ENCODE measurements at places on chromosomes 4 and X.

DNA sequence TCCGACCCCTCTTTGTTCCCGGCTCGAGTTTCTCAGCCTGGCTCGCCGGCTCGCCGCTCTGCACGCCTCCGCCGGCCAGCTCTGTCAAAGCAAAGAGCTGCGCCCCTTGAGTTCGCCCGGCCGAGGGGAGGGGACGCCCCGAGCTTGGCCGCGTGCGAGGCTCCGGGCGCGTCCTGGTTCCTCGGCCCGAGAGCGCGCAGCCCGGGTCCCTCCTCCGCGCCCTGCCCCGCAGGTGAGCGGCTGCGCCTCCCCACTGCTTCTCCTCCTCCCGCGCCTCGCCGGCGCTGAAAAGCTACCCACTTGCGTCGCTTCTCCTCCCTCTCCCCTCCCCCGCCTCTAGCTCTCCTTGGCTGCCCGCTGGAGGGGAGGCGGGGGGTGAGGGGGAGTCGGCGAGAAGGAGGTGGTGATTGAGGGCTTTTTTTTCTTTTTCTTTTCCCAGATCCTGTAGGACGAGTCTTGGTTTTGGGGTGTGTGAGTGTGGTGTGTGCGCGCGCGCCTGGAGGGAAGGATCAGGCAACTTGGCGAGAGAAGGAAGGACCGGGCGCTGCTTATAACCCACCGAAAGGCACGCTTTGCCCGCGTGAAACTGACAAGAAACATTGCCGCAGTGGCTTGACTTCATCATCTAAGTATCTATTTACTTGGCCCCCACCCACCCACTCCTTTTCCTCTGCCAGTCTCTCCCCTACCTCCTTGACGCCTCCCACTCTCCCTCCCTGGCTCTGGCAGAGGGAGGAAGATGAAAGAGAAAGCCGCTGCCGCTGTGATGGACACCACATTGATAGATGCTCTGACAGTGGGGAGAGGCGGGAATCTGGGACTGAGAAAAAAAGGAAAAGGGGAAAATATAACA is at the start of gene LEF1:
TSS of gene LEF1 (minus strand) at position 262 of the 853 bp plus-strand sequence. CDS start 1,165 bp downstream, outside the sequence.
- no peak for DNase-seq

DNA sequence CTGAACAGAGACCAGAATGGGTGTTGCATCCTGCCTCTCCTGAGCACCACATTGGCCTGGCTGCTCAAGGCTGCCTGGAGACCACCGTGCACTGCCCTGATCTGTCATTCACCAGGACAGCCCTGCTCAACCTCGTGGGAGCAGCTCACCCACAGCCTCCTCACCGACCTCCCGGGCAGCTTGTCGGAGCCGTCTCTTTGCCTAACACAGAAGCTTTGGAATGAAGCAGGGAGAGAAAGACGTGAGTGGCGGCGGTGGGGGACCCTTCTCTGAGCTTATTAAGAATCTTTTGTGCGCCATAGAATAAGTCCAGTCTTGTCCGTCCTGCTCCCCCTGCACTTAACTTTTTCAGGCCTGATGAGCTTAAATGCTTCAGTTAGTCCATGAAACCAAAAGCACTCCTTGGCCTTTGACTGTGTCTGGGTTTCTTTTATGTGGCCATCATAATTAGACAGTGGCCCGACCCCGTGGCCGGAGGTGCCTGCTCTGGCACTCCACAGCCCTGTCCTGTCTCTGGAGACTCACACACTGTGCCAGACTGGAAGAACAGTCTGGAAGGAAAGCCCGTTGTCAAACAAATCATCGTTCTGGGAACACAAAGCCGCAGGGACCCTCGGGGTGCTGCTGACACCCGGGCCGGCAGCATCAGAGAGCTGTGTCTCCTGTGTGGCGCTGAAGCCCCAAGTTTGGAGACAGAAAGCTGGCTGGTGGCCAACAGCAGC is 192.8 kb downstream of the BCOR start:
- no peak for DNase-seq

- DNase-seq = no peak
These were observed 21.2 kb upstream of the DHRSX start for GRCh38 chrX:2521927-2522386.

DNA sequence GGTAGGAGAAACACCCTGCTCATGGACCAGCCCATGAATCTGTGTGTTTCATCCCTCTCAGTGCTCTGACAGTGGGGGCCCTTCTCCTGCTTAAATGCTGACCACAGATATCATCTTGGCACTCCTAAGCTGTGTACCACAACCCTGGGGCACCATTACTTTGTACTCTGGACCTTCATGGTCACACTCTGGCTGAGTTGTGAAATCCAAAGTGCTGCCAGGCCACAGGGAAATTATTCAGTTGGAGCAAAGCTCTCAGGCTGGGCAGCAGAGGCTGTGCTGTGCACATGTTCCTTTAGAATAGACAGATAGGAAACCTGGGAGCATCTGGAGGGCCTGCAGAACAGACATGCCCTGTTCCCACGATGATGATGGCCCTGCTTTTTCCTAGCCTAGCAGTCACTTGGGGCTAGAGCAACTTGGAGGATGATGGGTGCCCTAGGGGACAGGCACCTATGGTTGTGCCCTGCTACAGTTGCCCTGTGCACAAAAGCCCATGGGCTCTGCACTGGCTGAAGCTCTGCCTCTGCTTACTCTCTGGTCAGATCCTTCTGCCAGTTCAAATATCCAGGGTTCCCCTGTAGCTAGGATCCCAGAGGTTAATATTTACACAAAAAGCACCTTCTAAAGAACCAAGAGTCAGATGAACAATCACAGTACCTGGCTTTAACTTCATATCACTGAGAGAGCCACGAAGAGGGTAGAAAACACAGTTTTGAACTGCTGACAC is 48.5 kb upstream of the CDX4 start:
- no peak for DNase-seq

DNA sequence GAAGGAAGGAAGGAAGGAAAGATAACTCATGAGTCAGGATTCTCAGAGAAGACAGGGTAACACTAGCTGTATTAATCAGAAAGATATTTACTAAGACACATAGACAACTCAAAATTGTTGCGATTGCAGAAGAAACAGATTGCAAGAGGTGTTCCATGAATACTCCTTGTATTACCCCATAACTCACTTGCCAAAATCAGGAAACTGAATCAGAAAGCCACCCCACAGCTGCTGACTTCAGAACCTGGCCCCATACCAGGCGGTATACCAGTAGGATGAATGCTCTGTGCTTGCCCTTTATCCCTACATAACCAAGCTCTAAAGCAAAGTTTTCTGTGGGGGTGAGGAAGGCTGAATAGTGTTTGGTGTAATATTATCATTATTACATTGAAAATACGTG is 468.5 kb downstream of the IQCM start:
- DNase-seq = no peak

DNA sequence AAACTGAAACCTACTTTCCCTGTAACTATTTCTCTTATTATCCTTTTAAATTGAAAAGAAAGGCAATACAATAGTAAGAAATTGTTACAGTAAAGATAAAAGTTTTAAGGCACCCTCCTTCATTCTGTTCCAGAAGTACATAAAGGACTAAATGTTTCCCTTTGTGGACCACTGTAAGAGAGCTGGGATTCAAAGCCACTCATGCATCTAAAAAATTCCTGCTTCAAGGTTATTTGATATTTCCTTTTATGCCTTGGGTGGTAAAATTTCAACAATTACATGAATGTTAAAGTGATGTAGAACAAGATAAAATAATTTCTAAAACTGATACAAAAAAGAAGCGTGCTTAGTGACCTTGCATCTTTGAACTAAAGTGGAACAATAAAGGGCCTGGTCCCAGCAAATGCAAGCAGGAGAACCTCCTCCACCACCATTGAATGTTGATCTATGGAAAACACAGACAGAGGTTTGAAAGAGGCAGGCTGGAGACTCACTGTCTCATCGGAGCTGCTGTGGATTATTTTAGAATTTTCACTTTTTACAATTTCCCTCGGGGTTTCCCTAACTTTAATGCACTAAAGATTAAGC is 42.3 kb upstream of the PRSS12 start:
- DNase-seq = no peak

GRCh38 chrX:30212172-30212571 is 3.2 kb upstream of the MAGEB2 start:
- DNase-seq = no peak

GRCh38 chr4:88225232-88226105 is 58.9 kb downstream of the PPM1K start:
- DNase-seq = no peak

DNA sequence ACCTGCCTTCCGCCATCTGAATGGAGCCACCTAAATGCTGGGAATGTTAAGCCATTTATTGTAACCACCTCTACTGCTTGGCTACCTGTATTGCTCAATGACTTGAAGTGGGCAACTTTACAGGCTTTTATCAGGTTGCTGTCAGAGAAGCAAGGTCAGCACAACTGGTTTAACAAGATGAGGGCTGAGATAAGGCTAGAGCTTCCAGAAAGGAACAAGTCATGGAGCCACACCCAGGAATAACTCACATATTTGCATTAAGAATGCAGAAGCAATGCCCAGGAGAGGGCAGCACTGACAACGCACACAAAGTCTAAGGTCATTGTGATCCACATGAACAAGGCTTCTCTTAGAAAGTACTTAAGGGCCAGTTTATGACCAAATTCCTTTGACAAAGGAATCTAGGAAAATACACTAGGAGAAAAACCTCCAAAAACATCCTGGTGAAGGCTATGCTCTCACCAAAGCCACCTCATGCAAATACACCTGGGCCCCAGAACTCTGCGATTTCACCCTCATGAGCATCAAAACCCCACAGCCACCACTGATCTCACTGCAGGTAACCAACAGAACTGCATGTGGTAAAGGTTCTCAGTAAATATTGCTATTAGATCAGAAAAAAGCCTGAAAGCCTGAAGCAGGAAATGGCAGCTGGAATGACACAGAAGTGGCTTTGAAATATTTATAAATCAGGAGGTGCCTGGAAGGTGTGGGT is 15.0 kb upstream of the STS start:
- DNase-seq = peak; percentile 71

DNA sequence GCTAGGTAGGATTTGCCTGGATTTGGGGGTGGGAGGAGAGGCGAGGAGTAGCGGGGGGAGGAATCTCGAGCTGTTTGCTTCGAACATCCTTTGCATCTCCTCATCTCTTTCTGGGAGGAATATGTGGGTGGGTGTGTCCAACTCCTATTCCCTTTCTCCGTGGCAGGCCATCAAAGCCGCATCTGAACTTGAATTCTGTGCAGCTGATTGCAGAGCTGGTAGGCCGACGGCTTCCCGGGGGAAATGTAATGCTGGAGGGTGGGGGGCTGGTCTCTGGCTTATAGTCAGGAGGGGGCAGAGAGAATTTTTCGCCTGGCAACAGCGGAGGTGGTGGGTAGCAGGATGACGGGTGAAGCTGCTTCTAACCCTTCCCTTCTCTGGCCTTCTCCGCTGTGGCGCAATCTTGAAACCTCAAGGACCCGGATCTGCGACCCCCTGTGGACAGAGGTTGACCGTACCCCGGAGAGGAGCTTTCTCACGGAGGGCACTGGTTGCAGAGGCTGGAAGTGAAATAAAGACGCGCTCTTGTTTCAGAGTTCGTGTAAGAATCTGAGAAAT is 628 bp downstream of the ZCCHC12 start:
- DNase-seq = no peak

DNA sequence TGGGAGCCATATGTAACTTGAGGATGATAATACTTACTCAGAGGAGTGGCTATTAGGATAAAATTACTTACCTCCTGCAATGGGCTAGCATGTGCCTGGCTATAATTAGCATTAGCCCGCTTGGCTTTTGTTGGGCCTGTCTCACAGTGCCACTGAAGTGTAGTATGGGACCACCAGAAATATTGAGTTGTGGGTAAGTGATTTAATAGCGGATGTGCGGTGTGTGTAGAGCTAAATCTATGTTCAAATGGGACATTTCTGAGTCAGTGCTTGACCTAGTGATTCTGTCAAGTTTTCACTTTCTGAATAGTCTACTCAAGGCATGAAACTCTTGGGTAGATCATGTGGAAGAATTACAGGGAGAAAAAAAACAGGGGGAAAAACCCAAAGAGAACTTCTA is 3.5 kb upstream of the CLNK start:
- no peak for DNase-seq

GRCh38 chr4:7636240-7636508 is 201.4 kb upstream of the PSAPL1 start:
- no peak for DNase-seq

- DNase-seq = no peak
These were observed 144.3 kb downstream of the RTL3 start for GRCh38 chrX:78514852-78515251.

- no peak for DNase-seq
These were observed 163.0 kb downstream of the EFNB1 start for GRCh38 chrX:68991691-68992345.

DNA sequence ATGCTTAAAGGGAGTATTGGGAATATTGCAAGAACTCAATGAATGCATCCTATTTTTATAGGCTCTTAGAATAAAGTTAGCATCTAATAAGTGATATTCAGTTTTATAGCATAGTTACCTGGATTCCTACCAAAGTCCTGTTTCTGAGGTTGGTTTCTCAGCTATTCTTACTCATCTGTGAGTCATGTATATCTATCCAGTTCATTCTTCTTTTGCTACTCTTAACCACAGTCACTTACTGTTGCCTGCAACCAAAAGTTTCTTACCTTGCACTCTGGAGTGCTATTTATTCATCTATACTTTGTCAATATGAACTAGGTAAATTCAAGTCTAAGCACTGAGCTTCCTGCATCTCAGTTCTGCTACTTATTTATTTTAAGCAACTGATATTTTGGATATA is 322.5 kb downstream of the HS3ST1 start:
- no peak for DNase-seq

DNA sequence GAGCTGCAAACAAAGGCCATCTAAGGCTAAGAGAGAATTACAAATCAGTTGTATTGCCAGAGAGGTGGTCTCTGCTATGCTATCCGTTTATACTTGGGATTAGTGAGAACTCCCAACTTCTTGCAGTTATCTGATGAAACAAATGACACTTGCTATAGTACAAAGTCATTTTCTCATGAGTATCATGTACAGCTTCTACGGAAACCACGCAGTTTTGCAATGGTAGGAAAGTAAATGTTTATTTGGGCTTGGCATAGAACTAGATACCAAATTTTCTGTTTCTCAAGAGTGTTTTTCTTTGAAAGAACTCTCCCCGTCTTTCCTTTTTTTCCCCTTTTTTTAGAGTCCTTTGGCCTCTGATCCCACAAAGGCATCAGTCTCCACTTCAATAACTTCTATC is 128.2 kb upstream of the ENPEP start:
- DNase-seq = no peak

DNA sequence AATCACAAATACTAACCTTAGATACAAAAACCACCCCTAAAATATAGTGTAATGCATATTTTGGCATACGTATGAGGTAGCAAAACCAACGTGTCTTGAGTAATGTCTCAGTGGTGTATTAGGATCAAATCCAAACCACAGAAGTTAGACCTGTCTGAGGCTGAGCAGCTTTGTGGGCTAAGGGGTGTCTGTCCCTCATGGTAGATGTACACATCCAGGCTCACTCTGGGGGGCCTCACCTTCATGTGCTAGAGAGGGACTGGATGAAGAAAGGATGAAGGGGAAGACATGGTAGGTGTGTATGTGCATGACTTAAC is 188.0 kb upstream of the TBC1D9 start:
- no peak for DNase-seq

- DNase-seq = peak; percentile 18
These were observed 952 bp downstream of the ARSD start for GRCh38 chrX:2928191-2928582.

All from kidney epithelial cell (primary cell).